Motor neuron (in vitro differentiated cells): ENCODE measurements at places on chromosomes 4 and X.
A peak's percentile ranks its signal among the peaks of the same experiment; 100 is the strongest.

- peak; percentile 98 for ATAC-seq
These were observed 72.9 kb downstream of the CLNK start for GRCh38 chr4:10611673-10612072.

DNA sequence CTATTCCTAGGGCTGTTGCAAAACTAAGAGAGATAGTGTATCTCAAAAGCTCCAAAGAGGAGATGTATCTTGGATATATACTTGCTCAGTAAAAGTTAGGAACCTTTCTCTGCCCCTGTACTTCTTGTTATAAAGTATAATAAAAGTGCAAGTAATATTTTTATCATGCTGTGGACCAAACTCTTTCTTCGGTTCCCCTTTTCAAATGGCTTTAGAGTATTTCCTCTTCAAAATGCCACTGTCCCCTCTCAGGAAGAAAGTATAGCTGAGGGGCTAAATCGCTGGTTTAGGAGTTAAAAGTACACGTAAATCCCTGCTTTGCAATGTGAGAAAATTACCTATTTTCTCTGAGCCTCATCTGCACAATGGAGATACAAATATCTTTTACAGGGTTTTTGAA, 169.1 kb upstream of the FTHL17 start:
- ATAC-seq, result no peak

GRCh38 chrX:40012039-40012867, 85.5 kb downstream of the BCOR start:
- no peak for ATAC-seq

DNA sequence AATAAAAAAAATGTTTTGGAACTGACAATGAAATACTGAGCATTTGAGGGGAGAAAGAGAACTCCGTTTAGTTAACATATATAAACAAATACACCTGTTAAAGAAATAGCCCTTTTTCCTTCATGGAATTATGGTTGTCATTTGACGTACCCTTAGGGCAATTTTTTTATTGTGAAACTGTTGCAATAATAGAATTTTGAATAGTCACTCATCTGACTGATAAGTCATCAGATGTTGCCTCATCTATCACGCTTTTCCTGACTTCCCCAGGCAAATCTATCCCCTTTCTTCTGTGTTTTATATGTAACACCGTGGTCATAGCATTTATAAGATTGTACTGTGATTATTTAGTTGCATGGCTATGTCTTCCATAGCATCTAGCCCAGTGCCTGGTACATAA, 69.0 kb upstream of the HDAC8 start:
- ATAC-seq, result no peak

DNA sequence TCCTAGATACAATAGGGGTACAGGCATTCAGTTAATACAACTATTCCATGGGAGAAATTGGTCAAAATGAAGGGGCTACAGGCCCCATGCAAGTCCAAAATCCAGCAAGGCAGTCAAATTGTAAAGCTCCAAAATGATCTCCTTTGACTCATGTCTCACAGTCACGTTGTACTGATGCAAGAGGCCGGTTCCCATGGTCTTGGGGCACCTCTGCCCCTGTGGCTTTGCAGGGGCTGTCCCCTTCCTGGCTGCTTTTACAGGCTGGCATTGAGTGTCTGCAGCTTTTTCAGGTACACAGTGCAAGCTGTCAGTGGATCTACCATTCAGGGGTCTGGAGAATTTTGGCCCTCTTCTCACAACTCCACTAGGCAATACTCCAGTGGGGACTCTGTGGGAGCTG, 12.5 kb upstream of the ASIC5 start:
- no peak for ATAC-seq

- ATAC-seq, result peak; percentile 78
These were observed 249.9 kb upstream of the GATB start for GRCh38 chr4:152010710-152011079.

- no peak for ATAC-seq
These were observed 212.3 kb downstream of the DCAF12L2 start for GRCh38 chrX:125953814-125954213.

GRCh38 chr4:149158817-149159216, 656.8 kb downstream of the IQCM start:
- ATAC-seq, result no peak

DNA sequence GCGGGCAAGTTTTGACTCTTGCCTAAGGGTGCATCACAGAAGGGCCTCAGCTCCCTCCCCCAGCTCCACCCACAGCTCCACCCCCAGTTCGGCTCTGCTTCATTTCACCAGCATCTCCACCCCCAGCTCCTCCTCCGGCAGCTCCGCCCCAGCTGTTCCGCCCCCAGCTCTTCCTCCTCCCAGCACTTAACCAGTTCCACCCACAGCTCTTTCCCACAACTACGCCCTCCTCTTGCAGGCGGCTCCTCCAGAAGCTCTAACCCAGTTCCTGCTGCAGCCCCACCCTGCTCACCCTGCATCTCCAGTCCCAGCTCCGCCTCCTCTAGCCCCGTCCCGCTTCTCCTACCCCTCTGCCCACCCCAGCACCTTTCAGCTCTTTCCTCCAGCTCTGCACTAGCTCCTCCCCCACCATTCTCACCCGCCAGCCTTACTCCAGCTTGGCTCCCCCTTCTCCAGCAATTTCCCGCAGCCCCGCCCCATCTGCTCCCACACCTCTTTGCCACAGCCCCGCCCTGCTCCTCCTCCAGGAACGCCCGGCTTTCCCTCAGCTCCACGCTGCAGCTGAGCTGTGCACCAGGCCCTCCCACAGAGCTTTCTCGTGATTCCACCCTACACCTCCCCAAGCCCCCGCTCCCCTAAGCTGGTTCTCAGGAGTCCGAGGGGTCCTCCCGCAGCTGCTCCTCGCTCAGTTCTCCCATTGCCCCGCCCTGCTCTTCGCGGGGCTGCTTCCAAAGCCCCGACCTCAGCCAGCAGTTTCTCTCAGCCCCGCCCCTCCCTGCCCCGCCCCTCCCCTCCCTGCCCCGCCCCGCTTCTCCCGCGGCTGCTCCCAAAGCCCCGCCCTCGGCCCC, 1.3 kb upstream of the EOLA1 start:
- peak; percentile 50 for ATAC-seq

DNA sequence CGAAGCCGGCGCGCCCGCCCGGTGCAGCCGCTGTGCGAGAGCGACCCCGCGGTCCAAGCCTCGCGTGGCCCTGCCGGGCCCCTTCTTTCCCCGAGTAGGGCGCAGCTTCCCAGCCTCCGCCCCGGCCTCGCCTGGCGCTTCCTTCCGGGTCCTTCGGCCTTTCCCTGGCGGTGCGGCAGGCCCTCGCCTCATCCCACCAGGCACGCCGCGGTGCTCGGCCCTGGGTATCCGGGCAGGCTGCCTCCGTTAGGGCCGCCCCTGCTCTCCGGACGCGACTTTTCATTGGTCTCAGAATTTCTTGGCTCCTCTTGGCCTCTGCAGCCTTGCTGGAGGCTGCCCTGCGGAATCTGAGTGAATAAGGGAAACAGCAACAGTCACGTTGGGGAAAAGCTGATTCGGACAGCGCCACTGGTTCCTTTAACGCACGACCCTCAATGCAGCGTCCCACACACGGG, 429 bp downstream of the UVSSA start:
- no peak for ATAC-seq

DNA sequence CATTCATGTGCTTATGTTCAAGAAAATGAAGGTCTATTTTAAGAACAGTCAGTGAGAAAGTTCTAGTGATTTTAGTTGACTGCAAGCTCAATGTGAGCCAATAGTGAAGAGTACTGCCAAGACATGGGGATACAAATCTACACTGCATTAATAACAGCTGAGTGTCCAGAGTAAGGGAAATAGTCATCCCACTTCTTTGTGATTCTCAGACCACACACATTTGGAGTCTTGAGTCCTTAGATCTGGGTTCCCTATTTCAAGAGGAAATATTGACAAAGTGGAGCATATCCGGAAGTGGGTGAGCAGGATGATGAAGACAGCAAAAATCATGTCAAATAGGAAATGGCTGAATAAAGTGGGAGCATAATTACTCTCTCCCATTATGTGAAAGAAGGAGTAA, 171.1 kb downstream of the LARP7 start:
- ATAC-seq, result no peak

DNA sequence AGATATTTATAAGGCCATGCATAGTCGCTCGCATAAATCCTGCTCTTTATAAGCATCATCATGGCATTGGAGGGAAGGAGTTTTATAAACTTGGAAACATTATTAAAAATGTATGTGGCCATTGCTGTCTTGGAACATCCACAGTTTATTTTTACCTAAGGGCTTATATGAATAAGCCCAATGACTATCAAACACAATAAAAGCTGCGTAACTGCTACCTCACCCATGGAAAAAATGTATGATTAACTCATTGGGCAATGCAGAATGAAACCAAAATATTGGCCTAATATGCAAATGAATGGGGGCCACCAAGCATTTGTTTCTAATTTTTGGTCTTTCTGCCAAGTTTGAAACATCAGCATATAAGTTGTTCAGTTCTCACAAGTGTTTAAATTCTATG, 19.1 kb downstream of the GEMIN8 start:
- no peak for ATAC-seq

DNA sequence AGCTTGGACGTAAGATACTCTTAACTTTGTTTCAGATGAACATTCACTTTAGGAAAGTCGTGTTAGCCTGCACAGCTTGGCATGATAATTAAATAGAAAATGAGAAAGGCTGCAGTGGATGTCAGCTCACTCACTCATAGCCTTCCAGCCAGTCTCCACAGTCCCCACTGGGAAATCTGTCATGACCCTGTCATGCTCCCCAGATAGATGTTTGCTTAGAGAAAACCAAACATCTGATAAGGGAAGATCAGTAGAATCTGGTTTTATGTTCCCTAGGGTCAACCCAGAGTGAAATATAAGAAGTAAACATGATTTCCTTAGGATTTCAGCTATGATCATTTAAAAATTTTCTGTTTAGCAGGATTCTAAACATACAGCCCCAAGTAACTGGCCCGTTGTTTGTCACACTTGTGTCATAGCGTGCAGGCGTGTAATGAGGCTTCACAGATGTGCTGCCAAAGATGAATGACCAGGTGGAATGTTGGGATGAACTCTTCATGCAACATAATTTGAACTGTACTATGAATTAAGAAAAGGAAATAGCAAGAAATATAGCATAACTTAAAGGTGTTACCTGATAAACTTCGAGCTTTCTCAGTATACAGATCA, 180.1 kb downstream of the BANK1 start:
- peak; percentile 78 for ATAC-seq

- ATAC-seq, result peak; percentile 59
These were observed 421 bp downstream of the MECP2 start for GRCh38 chrX:154097003-154097588.

DNA sequence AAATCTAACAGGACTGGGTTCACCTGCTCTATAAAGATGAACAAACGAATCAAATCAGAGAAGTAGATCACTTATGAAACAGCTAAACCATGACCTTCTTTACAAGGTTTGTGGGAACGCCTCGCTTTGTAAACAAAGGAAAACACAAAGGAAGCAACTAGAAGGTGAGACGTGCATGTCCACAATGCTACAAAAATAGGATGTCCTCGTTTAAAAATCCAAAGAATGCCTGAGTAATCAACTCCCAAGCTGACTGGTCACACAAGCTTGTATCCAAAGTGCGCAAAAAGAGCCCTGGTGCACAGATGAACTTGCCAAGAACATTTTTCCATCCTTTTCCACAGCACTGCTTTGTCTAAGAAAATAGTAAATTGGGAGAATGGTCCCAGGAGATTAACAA, 6.3 kb upstream of the SH3KBP1 start:
- ATAC-seq, result no peak

GRCh38 chr4:42453612-42454011, 56.3 kb downstream of the SHISA3 start:
- ATAC-seq, result no peak

DNA sequence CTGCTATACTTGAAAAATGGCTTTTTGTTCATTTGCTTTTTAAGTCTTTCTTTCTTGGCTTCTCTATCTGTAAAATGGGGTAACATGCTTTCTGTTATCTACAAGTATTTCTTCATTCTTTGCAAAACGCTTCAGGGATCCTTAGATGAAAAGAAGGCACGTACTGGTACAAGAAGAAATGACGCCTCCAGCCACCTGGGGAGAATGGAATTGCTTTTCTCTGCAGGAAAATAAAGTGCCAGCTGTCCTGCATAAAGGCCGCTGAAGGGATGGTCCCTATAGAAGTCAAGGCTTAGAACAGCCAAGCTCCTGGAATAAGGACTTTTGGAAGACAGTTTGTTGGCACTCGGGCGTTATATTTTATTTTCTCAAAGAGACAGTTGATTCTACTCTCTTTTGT, 210.8 kb upstream of the RASGEF1B start:
- ATAC-seq, result no peak

DNA sequence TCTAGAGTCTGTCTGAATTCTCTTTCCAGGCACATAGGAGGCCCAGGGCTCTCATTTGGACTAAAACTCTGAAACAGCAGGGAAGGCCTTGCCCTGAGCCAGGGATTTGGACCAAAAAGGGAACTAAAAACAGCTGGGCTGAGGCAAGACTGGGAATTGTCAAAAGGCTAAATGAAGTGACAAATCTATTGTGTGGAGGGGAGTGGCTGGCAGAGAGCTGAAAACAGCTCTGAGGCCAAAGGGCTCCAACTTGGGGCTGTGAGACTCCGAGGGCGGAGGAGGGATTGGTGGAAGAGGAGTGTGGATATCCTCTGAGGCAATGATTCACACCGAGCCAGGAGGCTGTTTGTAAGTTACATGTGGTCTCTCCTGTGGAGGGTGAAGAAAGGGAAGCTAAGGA, 63.2 kb downstream of the PHEX start:
- no peak for ATAC-seq

- ATAC-seq, result no peak
These were observed 6.8 kb downstream of the TXK start for GRCh38 chr4:48127231-48127630.

DNA sequence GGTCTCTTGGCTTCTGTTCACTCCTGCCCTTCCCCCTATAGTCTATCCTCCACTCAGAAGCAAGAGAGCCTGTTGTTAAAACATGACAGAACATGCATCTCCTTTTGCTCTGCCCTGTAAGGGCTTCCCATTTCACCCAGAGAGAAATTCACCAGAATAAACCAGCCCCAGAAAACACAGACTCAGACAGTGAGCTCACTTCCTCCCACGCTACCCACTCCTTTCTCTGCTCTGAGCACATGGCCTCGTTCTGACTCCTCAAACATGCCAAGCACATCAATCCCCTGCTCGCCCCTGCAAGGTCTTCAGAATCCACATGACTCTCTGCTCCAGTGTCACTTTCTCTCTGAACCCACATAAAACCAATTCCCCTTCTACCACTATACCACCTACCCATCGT, 50.4 kb downstream of the MID1 start:
- ATAC-seq, result no peak

DNA sequence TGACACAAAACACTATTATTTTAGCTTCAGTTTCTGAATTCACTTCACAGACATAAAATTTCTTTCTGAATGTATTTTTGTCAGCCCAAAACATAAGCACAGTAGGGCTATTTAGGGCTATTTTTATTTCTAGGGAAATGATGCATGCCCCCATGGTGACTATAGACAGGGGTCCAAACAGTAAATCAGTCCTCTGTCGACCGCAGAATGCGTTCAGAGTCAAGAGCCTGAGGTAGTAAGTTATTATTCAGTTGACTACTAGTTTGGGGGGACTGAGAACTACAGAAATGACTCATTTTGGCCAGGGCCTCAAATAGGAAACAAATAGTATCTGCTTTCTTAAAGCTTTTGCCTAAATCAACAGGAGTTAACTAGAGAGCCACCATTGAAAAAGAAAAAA, 414.4 kb downstream of the AFF2 start:
- no peak for ATAC-seq

GRCh38 chr4:154471526-154472331, 19.9 kb downstream of the DCHS2 start:
- ATAC-seq, result peak; percentile 56

- no peak for ATAC-seq
These were observed 13.9 kb downstream of the ALB start for GRCh38 chr4:73417973-73418372.
